ENCODE measurements at places on chromosomes 1 and 21. TPM values are rescaled to one million over a fixed set of nuclear protein-coding genes. Genes with fewer than 3 reads are reported as not detected.

GRCh38 chr1:20138961-20139550, at the start of gene PLA2G2F:
TSS of gene PLA2G2F (plus strand) at chr1:20139323. CDS start at chr1:20139428, 105 bp downstream.
- no peaks in the 10 kb centered on the region for H3K4me1 ChIP-seq
- H3K27ac ChIP-seq: no peak within 1 kb of the TSS
- H3K4me3 ChIP-seq: no peak within 1 kb of the TSS
- 0 out of 2 replicates have a peak, but pooled peaks cover 3% of the 10 kb centered on the region for H3K27me3 ChIP-seq
- DNase-seq: no peak
- H3K36me3 ChIP-seq: peaks cover 8% of the 10 kb centered on the region

DNA sequence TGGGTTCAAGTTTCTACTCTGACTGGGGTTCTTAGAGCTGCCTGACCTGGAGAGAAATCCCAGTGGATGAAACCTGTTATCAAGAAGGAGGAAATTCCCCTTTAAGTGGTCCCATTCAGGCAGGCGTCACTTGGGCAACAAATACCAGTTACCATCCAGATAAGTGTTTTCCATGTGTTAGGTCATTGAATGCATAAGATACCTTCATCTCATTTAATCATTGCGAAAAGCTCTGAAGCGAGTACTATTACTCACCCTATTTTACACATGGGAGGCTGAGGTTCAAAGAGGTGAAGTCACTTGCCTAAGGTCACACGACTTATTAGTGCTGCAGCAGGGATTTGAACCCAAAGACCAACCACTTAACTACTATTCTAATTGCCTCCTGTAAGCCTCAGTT, 45.5 kb upstream of the RPL11 start:
- no peak overlapping the region for H3K4me3 ChIP-seq
- H3K4me1 ChIP-seq: peaks cover 5% of the 10 kb centered on the region
- no peaks in the 10 kb centered on the region for H3K36me3 ChIP-seq
- no peak for DNase-seq

The MTARC1 gene
- total RNA-seq: 25.8 TPM

The PRELP gene
- total RNA-seq: 0.18 TPM

The KRTAP19-5 gene
- total RNA-seq: not detected

The GATAD2B gene
- total RNA-seq: 44.5 TPM

GRCh38 chr1:12544357-12544756, 73.7 kb downstream of the DHRS3 start:
- H3K27me3 ChIP-seq: peaks cover 3% of the 10 kb centered on the region
- H3K4me1 ChIP-seq: peaks cover 26% of the 10 kb centered on the region
- H3K36me3 ChIP-seq: no peaks in the 10 kb centered on the region
- H3K27ac ChIP-seq: no peak overlapping the region

DNA sequence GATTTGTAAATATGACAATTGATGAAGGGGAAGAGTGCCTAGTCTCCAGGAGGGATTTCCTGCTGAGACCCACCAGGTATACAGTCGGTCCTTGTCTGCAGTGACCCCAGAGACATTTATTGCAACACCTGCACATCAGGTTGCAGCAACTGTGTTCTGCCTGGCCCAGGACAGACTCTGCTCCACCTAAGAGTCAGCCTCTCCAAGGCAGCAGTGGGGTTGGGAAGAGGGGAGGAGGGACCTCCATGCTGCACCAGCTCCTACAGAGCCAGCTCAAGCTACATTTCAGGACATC, 120.4 kb upstream of the IRF2BP2 start:
- no peak overlapping the region for H3K27ac ChIP-seq
- DNase-seq: no peak
- no peaks in the 10 kb centered on the region for H3K27me3 ChIP-seq
- no peak overlapping the region for H3K4me3 ChIP-seq

The MPZ gene
- total RNA-seq: 3.2 TPM

The CD34 gene
- 0.18 TPM for total RNA-seq

The CLCA2 gene
- 0.07 TPM for total RNA-seq

The DHCR24 gene
- total RNA-seq: 336 TPM

DNA sequence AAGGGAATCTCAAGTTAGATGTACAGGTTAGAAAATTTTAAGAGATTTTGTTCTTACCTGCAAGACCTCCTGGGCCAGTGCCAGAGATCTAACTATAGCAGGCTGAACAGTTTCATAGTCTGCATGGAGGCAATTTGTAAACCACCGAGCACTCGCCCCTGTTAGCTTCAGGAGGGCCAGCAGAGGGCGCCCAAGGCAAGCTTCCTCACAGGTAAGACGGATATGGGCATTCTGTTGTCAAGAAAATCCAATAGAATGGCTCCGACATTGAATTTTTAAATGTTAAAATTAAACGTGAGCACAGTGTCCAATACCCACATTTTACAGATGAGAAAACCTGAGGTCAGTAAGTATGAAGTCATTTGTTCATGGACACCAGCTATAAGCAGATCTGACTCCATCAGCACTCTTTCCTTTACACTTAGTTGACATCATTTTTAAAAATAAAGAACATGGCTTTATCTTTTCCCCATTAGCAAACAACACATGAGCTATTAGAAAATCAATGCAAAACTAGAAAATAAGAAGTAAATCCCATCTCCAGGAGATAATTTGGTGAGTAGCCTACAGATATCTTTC, 2.2 kb downstream of the REG4 start:
- no peak overlapping the region for H3K4me3 ChIP-seq
- H3K27ac ChIP-seq: no peak overlapping the region
- H3K4me1 ChIP-seq: 0 out of 2 replicates have a peak, but pooled peaks cover 3% of the 10 kb centered on the region
- no peaks in the 10 kb centered on the region for H3K36me3 ChIP-seq
- peak; percentile 74 for DNase-seq

DNA sequence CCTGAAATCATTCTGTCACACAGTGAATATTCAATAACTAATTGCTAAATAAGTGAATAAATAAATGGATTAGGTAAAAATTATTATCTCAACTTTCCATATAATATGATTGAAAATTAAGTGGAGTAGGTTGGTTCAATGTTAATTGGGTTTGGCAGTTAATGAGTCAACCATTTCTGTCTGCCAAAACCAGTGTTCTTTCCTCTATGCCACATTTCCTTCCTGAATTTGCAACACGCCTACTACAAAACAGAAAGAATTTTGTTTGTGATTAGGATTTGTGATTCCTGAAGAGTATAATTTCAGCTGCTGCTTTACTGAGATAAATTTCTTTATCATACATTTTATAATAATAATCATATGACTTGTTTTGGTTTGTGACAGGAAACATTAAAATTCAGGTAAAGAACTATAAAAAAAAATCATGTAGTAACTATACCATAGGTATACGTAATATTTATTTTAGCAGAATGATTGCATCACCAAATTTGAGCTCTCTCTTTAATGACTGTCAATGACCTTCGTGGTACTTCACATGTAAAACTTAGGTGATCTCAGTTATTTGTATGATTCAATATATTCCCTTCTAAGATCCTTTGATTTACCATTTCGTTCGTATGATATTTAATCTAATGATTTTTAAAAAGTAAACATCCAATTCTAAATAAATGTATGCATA, 241.3 kb downstream of the KCNT2 start:
- H3K27me3 ChIP-seq: no peaks in the 10 kb centered on the region
- no peak for DNase-seq
- no peak overlapping the region for H3K4me3 ChIP-seq
- H3K4me1 ChIP-seq: peaks cover 41% of the 10 kb centered on the region
- H3K27ac ChIP-seq: no peak overlapping the region

DNA sequence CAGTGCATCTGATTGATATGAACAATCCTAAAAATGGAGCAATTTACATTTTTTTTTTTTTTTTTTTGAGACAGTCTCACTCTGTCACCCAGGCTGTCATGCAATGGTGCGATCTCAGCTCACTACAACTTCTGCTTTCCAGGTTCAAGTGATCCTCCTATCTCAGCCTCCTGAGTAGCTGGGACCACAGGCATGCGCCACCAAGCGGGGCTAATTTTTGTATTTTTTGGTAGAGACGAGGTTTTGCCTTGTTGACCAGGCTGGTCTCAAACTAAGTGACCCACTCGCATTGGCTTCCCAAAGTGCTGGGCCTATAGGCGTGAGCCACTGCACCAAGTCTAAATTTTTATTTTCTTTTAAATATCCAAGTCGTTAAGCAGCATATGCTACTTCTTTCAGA, 109.0 kb downstream of the FAF1 start:
- H3K4me1 ChIP-seq: no peaks in the 10 kb centered on the region
- no peak for DNase-seq
- no peaks in the 10 kb centered on the region for H3K27me3 ChIP-seq

GRCh38 chr1:22245726-22246125, 102.8 kb upstream of the WNT4 start:
- H3K27ac ChIP-seq: no peak overlapping the region
- DNase-seq: no peak
- H3K36me3 ChIP-seq: no peaks in the 10 kb centered on the region
- no peaks in the 10 kb centered on the region for H3K27me3 ChIP-seq
- H3K4me3 ChIP-seq: no peak overlapping the region

DNA sequence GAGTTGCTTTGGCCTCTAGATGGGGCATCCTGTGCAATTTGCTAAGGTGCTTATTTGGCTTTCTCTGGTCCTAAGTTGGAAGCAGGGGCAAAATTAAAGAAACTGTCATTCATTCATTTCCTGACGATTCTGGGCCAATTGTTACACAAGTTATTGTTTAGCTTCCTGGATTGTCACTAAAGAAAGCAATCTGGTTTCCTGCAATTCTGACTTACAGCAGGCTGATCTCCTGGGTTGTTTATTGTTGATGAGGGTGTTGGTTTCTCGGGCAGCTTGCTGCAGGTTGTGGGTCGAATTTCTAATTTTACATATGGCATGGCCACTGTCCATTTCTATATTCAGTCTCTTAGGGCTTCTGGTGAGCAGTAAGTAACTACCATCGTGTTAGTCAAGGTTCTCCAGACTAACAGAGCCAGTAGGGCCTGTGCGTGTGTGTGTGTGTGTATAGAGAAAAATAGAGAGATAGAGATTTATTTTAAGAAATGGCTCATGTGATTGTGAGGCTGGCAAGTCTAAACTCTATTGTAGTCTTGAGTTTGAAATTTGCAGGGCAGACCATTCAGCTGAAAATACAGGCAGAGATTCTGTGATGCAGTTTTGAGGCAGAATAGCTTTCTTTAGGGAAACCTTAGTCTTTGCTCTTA, 30.4 kb downstream of the CTH start:
- no peak overlapping the region for H3K4me3 ChIP-seq
- peaks cover 10% of the 10 kb centered on the region for H3K36me3 ChIP-seq
- no peak for DNase-seq
- H3K27me3 ChIP-seq: no peaks in the 10 kb centered on the region
- H3K27ac ChIP-seq: peak overlapping the region; percentile 38

The HSPB7 gene
- 0.21 TPM for total RNA-seq

The TFF3 gene
- total RNA-seq: 2.9 TPM

The SOX13 gene
- 139 TPM for total RNA-seq

- no peak overlapping the region for H3K27ac ChIP-seq
- no peaks in the 10 kb centered on the region for H3K36me3 ChIP-seq
- H3K4me3 ChIP-seq: no peak overlapping the region
- DNase-seq: no peak
- H3K27me3 ChIP-seq: no peaks in the 10 kb centered on the region
These were observed 882.9 kb upstream of the B3GALT2 start for GRCh38 chr1:194069168-194069830.

- DNase-seq: peak; percentile 40
- H3K36me3 ChIP-seq: no peaks in the 10 kb centered on the region
- H3K27me3 ChIP-seq: peaks cover 20% of the 10 kb centered on the region
- peaks cover 42% of the 10 kb centered on the region for H3K4me1 ChIP-seq
These were observed 54.8 kb downstream of the GLIS1 start for GRCh38 chr1:53683986-53684740.

GRCh38 chr1:245765230-245766000, 610.6 kb downstream of the KIF26B start:
- H3K4me3 ChIP-seq: no peak overlapping the region
- no peaks in the 10 kb centered on the region for H3K27me3 ChIP-seq
- H3K4me1 ChIP-seq: peaks cover 23% of the 10 kb centered on the region
- no peak for DNase-seq
- no peak overlapping the region for H3K27ac ChIP-seq

GRCh38 chr1:3618881-3619671, 5.7 kb upstream of the TPRG1L start:
- H3K36me3 ChIP-seq: no peaks in the 10 kb centered on the region
- H3K4me3 ChIP-seq: no peak overlapping the region
- no peak overlapping the region for H3K27ac ChIP-seq
- H3K27me3 ChIP-seq: peaks cover 8% of the 10 kb centered on the region
- DNase-seq: peak; percentile 78
- H3K4me1 ChIP-seq: peaks cover 24% of the 10 kb centered on the region

DNA sequence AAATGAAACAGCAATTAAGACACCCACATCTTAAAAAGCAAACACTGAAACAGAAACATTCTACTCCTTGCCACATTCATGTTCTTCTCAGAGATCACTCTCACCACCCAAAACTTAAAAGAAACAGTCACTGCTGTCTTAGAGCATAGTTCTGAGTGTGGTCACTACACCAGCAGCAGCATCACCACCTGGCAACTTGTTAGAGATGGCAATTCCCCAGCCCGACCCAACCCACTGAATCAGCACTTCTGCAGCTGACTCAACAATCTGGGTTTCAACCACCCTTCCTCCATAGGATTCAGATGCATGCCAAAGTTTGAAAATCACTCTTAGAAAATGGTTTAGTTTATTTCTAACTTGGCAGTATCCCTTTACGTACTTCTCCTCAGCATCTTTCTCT, 126.1 kb downstream of the CDC42BPA start:
- peaks cover 9% of the 10 kb centered on the region for H3K36me3 ChIP-seq
- no peaks in the 10 kb centered on the region for H3K27me3 ChIP-seq
- H3K4me1 ChIP-seq: peaks cover 4% of the 10 kb centered on the region
- H3K4me3 ChIP-seq: no peak overlapping the region

The WNT3A gene
- 0.16 TPM for total RNA-seq

DNA sequence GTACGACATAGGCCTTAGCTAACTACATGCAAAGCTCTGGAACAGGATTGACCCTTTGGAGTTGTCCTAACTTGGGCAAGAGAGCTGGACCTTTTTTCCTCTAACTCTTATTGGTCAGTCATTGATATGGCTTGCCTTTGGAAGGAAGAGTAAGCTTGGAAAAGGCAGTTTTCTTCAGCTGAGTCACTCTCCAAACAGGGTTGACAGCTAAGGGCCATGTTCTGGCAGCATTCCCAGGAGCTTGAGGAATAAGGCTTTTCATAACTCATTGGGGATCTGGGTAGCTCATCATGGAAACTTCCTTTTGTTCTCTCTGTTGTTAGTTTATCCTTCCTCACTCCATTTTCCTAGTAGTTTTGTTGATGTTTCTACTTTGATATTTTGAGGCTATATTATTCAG, 14.5 kb upstream of the ERRFI1 start:
- H3K4me3 ChIP-seq: no peak overlapping the region
- no peaks in the 10 kb centered on the region for H3K4me1 ChIP-seq
- peaks cover 3% of the 10 kb centered on the region for H3K27me3 ChIP-seq
- no peak for DNase-seq
- H3K27ac ChIP-seq: no peak overlapping the region
- H3K36me3 ChIP-seq: peaks cover 9% of the 10 kb centered on the region

The ACADM gene
- 36.6 TPM for total RNA-seq

GRCh38 chr1:22739648-22740385, 29.2 kb downstream of the EPHB2 start:
- no peak for DNase-seq
- H3K27me3 ChIP-seq: no peaks in the 10 kb centered on the region
- no peaks in the 10 kb centered on the region for H3K36me3 ChIP-seq
- no peak overlapping the region for H3K4me3 ChIP-seq
- H3K4me1 ChIP-seq: 0 out of 2 replicates have a peak, but pooled peaks cover 3% of the 10 kb centered on the region
